ENCODE measurements at places on chromosomes 2 and 18.
A peak's percentile ranks its signal among the peaks of the same experiment; 100 is the strongest.

- DNase-seq = peak; percentile 23
Measured at GRCh38 chr18:69727912-69728572, 219.6 kb downstream of the CD226 start.

DNA sequence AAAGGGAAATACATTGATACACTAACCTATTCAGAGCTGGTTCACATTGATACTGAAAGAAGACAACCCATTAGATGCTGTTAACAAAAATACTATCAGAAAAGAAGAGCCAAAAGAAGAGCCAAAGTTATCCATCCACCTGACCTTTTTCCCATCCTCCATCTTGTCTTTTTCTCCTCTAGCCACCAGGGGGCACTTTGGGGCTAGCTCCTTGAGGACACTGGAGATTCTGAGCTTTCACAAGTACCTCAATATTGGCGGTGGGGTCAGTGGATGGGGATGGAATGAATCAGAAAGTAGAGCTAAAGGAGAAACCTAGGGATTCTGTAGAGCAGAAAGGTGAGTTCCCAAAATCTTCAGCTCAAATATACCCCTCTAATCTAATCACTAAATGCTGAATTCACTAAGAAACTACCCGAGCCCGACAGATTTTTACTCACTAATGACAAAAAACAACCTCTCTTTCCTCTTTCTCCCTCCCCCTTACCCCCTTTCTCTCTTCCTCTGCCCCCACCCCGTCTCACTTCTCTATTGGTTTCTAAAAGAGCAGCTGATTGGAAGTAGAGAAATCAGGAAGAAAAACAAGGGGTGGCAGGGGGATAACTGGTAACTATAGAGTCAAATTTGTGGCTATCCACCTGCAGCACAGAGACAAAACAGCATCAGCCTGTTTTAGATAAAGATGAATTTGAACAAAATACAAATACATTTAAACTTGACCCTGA is 203.3 kb downstream of the TCF4 start:
- peak; percentile 41 for DNase-seq

- DNase-seq = no peak
Measured at GRCh38 chr2:103159018-103159417, 397.2 kb downstream of the TMEM182 start.

GRCh38 chr2:105785095-105785847 is 40.6 kb downstream of the NCK2 start:
- no peak for DNase-seq

DNA sequence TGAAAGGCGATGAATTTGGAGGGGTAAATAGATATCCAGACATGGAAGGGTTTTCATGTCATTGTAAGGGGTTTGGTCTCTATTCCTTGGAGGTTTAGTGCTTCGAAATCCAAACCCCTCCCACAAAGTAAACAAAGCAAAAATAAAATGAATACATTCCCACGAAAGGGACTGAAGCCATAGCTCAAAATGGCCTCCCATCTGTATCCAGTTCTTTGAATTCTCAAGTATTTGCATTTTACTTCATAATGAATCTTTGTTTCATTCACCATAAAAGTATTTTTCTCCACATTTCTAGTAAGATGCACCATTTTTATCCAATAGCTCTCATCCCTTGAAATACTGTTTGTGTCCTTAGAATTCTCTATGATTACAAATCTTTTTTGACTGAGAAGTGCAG is 103.2 kb upstream of the DTNA start:
- no peak for DNase-seq

DNA sequence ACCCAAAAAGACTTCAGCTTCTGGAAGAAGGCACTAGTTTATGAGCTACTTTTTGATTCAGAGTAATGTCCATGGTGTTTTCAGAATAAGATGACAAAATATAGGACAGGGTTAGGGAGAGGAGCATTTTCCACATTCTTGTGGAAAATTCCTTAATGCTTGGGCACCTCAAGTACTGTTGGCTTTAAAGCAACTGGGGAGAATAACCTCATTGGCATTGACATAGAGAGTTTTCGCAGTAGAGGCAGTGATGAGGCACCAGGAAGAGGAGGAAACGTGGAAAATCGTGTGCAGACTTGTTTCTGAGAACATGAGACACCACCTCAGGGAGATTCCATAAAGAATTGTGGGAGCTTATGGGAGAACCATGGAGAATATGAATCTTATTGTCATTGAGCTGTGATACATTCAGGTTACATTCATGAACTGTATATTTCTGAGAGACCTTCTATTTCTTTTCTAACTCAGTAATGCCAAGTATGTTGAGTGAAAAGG is 929.0 kb upstream of the NRXN1 start:
- no peak for DNase-seq

DNA sequence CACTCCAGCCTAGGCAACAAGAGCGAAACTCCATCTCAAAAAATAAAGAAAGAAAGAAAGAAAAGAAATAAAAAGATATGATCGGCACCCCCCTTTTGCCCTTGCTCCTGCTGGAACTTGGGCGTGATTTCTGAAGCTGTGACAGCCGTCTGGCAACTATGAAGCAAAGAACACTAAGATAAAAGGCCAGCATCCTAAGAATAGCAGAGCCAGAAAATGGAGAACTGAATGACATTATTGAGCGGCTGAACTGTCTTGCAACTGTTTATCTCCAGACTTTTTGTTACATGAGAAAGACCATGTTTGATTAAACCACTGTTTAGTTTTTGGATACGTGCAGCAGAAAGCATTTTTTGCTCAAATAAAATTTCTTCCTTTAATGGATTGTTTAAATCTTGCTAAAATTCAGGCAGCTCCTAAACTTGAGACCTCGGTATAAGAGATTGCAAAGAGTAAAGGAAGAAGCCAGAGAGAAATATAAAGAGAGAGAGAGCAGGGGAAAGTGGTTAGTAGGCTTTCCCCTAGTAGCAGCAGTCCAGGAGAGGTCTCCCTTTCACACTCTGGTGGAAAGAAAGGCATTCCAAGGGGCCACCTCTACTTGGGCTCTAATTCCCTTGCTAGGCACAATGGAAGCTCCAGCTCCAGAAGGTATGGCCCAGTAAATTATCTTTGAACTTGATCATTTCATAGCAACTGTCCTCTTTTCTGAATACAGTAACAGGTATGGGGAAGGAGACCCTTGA is 8.2 kb upstream of the MBD2 start:
- DNase-seq = no peak

- no peak for DNase-seq
Measured at GRCh38 chr18:49652881-49653724, 91.2 kb downstream of the LIPG start.

- DNase-seq = no peak
Measured at GRCh38 chr2:203301667-203302066, 26.5 kb upstream of the ABI2 start.

DNA sequence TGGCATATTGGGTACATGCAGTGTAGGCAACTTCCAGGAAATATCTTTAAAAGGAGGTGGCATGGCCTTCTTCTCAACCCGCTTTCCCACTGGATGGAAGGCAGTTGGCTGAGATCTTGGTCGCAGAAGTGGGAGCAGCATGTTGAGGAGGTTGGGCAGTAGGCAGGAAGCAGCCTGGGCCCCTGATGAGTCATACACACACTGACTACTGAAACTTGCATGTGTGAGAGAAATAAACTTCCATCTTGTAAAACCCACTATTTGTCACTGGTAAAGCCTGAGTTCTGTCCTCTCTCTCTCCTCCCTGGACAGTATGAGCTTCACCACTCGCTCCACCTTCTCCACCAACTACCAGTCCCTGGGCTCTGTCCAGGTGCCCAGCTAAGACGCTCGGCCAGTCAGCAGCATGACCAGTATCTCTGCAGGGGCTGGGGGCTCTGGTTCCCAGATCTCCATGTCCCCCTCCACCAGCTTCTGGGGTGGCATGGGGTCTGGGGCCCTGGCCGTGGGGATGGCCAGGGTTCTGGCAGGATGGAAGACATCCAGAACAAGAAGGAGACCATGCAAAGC is 233.8 kb upstream of the SPRED2 start:
- DNase-seq = peak; percentile 76

DNA sequence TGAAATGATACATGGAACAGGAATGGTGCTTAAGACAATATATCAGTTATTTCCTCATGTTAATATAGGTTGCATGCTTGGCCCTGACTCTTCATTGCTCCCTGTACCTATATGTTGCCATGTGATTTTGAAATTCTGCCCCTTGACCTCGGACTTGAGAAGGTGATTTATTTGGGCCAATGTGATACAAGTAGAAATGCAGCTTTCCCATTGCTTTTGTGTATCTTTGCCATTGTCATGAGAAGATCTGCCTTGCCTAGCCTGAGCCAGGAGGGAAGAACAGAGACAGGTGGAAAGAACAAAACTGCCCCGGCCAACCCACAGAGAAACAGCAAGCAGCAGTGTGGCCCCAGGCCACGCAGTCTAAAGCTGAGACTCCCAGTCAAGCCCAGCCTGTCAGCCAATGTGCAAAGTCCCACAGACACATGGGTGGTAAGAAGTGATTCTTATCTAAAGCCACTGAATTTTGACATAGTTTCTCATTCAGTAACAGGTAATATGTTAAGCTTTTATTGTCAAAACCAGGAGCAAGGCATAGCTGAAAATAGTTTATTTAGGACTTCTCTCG is 245.7 kb upstream of the RND3 start:
- no peak for DNase-seq

- peak; percentile 93 for DNase-seq
Measured at GRCh38 chr2:139122711-139123158, 342.5 kb upstream of the NXPH2 start.

DNA sequence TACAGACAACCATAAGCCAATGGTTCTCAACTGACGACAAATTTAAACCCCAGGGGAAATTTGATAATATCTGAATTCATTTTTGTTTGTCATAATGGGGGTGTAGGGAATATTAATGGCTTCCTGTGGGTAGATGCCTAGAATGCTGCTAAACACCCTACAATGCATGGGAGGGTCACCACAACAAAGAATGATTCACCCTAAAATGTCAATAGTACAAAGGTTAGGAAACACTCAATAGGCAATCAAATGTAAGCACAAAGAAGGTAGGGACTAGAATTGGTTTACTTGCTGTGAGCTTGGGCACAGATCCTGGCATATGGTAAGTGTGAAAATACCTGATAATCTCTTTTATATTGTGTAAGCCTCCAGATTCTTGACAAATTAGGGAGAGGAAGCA is 20.1 kb upstream of the FANCL start:
- DNase-seq = no peak

DNA sequence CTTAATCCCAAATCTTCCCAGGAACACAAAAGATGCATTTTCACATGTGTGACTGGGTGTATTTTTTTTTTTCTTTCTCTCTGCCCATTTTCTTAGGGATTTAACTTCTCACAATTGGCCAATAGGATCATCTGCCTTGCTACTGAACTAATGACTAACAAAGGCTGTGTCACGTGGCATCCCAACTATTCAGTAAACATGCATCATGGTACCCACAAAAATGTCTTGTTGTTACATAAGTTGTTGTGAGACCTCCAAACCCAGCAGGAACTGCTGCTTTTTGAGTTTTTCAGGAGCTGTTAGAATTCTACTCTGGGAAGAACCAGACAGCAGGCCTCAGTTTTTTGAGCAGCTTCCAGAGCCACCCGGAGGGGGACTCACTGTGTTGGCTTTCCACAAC is 31.9 kb downstream of the GAD1 start:
- DNase-seq = peak; percentile 85

DNA sequence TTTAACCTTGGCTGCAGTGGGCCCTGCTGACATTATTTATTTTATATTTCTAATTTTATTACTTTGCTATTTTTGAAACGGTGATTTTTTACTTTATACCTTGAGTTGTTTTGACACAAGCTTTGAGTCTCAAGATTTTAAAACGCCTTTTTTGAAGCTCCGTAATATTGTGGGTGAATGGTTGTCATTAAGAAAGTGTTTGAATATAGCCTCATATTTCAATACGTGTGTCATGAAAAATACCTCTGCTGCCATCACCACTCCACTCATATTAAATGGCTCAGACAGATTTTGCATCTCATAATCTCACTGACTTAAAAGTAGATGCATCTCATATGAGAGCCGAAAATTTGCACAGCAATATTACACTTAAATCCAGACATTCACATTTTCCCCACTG is 106.6 kb downstream of the CTNNA2 start:
- DNase-seq = no peak

- no peak for DNase-seq
Measured at GRCh38 chr18:49813069-49813318, 339 bp downstream of the ACAA2 start.

DNA sequence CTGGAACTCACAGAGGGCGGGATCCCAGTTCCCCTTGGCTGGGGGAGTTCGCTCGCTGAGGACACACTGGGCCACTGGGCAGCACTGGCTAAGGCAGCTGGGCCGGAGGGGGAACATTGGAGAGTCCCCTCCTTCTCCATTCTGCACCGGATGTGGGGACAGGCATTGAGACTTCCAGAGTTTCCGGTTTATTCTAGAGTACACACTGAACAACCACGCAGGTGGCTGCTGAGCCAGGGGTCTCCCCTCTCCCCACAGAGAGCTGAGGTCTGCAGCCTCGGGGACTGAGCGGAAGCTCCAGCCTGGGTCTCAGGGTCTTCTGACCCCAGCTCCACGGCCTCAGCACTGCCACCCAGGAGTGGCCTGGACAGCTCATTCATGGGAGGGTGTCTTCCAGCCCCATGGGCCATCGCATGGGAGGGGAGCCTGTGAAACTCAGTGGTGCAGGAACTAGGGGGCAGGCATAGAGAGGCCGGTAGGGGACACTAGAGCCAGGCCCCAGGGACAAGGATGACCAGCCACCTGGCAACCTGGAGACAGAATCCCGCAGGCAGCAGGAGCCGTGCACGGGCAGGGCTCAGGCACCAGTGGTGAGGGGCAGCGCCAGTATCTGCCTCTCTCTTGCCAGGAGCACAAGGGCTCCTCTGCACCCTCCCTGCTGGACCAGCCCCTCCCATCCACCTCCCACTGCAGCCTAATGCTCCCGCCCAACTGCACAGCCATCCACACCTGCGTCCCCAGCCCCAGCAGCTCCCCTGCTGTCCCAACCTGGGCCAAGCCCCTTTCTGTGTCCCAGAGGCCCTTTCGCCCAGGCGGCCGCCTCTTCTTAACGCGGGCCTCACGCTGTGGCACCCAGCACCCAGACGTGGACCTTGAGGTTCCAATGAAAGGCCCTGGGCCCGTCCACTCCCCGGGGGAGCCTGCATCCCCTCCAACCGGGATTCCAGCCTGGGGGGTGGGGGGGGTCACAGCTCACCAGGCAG is 45.1 kb upstream of the GPC1 start:
- DNase-seq = no peak

GRCh38 chr2:31334311-31335026 is 80.1 kb downstream of the XDH start:
- DNase-seq = peak; percentile 35

- DNase-seq = no peak
Measured at GRCh38 chr2:232458661-232459418, 2.9 kb downstream of the ALPI start.

DNA sequence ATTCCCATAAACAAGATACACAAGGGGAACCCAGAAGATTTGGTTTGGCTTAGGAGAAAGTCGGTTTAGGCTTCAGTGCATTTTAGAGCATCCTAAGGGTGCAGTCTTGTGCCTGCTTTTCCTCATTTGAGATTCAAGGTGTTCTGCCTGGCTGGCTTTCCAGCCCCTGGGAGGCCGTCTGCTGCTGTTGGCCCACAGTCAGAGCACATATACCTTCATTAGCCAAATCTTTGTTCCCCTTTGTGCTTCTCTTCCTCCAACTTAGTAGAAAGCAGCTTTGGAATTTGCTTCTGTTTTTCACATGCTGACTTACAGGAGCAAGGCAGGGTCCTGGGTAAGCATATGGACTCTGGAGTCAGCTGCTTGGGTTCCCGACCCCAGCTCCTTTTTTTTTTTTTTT is 477.1 kb upstream of the TCF4 start:
- DNase-seq = no peak

- peak; percentile 83 for DNase-seq
Measured at GRCh38 chr2:227853204-227853629, 18.2 kb upstream of the DAW1 start.
